KBM-7 (cell line): ENCODE measurements at places on chromosomes 2 and 18.

DNA sequence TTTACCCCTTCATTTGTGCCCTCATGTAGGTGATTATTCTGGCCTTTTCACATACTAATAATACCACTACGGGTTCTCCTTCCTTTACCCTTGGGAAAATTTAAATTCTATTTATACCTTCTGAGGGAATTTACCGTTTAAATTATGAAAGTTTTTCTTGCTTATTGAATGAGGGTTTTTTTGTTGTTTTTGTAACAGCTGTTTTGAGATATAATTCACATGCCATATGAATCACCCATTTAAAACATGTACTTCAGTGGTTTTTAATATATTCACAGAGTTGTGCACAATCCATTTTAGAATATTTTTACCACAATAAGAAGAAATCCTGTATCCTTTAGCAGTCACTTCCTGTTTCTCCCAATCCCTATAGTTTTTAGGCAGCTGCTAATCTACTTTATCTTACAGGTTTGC, 54.7 kb downstream of the EML4 start:
- no peak for DNase-seq

DNA sequence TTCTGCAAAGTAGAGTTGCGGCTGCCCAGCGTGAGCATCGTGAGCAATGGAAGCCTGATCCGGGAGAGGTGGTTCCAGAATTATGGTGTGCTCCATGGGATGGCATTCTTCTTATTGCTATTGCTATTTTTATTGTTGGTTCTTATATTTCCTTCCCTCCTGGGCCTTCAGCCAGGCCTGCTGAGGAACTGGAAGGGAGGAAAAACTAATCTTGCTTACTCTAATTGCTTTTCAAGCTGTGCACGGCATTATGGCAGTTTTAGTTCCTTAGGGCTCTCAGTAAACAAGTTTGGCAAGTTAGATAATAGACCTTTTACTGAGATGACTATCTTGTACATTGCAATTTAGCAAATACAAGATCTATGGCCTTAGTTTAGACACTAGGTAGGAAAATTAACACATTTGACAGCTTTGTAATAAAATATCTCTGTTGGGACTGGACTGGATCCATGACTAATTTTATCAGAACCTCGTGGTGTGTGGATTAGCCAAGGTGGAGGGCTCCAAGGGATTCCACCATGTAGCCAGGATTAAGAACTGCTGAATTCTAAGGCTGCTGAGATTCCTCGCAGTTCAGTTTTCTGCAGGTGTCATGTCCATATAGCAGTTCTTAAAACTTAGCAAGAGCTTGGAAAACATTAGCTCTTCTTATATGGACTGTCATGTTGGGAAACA, 6.0 kb downstream of the RSAD2 start:
- peak; percentile 66 for DNase-seq

DNA sequence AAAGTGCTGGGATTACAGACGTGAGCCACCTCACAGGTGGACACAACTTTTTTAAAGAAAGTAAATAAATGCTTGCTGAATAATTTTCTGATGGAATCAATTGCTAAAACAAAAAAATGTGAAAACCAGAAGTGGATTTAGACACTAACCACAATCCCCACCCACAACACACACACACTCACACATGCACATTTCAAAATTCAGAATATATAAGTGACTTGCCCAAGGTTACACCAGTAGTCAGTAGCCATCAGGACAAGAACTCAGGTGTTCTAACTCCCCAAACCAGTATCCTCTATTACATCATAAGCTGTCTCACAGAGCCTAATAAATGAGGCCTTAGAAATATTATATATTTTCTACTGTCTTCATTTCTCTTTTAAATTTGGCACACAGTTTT, 1923.6 kb upstream of the PIK3C3 start:
- DNase-seq = no peak

- peak; percentile 86 for DNase-seq
Observed at GRCh38 chr18:32714571-32715148, 58.2 kb downstream of the KLHL14 start.

DNA sequence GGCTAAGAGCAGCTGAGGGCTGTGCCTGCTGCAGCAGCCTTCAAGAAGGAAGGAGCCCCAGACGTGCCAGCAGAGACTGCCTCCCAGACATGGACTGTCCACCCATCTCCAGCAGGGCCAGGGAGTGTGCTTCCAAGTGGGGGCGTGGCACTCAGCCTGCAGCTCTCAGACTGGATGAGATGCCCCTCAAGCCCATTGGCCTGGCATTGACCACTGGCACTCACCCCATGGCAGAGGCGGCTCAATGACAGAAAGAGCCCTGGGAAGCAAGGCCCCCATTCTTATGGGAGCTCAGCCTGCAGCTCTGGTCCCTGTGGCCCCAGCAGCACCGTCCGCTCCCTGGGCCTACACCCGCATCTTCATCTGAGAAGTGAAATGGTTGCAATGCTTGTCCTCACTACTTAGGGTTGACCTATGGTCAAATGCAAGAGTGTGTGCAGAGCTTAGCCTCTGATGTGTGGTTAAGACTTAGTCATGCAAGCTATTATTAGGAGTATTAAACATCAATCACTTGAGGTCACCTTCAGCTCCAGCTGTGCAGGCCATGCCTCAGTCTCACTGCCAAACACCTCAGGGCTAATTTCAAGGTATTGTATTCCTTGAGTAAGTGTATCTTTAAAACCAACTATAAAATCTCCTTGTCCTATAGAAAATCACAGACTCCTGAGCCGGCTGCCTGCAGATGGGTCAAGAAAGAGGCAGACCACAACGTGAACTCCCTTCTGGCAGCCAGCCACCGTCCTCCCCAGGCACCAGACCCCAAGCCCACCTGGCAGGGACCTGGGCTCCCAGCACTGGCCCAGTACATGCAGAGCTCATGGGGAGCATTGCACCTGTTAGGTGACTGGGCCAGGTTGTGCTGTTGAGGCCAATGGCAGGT, 194.8 kb downstream of the NDUFA10 start:
- no peak for DNase-seq

- DNase-seq = no peak
Observed at GRCh38 chr2:76210551-76210950, 499.8 kb upstream of the GCFC2 start.

DNA sequence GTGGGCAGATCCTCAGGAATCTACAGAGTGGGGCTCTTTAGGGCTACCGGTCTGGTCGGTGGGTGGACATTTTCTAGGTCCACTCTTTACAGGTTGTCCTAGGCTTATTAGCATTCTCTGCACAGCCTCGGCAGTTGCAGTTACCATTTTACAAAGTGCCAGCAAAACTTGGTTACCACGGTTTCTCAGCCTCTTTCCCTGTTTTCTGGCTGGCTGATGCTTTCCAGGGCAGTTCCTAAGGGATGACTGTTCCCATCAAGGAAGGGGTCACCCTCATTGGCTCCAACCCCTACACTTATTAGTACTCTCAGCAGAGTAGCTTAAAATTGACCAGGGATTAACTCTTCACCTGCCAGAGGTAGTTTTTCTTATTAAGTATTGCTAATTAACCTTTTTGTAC, 2.0 kb upstream of the AQP4 start:
- DNase-seq = no peak

- DNase-seq = no peak
Observed at GRCh38 chr18:22285361-22286140, 116.2 kb downstream of the GATA6 start.
